ENCODE measurements at places on chromosomes 12 and 14.

GRCh38 chr14:22251090-22251489, 337.9 kb downstream of the DAD1 start:
- no peak for DNase-seq

- no peak for DNase-seq
These were observed 305.5 kb downstream of the BCAT1 start for GRCh38 chr12:24643120-24644119.

GRCh38 chr12:111715279-111715678, 29.4 kb downstream of the ACAD10 start:
- no peak for DNase-seq

DNA sequence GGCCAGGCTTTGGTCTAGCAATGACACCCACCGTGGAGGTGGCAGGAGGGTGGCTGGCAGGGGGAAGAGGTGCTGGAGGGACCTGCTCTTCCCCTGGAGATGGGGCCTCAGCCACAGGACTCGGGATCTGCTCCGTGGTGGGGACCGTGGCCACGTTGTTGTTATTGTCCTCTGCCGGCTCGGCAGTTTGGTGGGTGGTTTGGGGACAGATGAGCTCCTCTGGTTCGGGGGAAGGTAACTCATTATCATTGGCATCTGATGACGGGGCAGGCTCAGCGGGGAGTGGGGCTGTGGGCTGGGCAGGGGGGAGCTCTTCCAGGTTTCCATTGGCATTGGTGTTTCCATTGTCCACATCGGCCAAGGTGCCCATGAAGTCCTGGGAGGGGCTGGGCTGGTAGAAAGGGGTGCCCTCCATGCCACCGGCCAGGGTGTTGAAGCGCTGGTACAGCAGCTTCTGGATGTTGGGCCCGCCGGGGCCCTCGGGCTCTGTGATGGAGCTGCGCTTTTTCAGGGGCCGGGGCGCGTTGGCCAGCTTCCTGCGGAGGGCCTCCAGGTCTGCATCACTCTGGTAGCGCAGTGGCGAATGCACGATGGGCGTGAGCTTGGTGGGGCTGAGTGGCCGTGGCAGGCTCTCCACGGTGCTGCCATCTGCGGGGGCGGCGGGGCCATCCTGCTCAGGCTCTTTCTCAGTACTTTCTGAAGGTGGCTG, 24.3 kb downstream of the ZFYVE21 start:
- no peak for DNase-seq

- DNase-seq: no peak
These were observed 38.8 kb upstream of the TMCC3 start for GRCh38 chr12:94689002-94689645.

DNA sequence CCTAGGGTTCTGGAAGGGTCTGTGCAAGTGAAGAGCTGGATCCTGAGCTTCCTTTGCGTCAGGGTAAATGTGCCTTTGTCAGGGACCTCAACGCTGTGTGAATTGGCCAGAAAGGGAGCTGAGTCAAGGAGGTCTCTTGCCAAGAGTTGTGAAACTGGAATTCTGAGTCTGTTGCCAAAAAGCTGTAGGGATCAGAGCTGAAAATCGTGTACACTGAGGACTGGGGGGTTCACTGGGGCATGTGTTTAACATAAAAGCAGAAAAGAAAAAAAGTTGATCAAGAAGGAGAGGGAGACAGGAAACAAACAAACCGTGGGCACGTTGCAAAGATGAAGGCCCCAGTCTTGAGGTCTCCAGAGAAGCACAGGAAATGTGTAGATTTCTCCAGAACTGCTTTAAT, 1081.5 kb downstream of the VRK1 start:
- DNase-seq: peak; percentile 53

- DNase-seq: no peak
These were observed 11.9 kb downstream of the ADCY6 start for GRCh38 chr12:48776956-48777355.

GRCh38 chr12:72792889-72793288, 520.7 kb downstream of the TRHDE start:
- DNase-seq: no peak

DNA sequence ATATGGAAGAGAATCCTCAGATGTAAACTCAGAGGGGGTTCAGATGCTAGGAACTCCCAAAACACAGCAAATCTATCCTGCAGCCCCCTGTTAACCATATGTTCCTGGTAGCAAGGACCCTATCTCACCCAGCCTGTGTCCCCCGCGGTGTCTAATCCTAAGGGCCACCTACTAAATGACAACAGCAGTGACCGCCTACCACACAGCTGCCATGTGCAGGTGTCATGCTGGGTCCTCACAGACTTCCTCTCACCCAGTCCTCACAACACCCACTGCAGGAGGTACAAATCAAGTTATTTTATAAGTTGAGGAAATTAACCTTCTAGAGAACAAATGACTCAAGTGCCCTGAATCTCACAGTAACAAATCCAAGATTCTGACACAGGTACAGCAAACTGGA, 73.9 kb downstream of the ITPK1 start:
- no peak for DNase-seq

GRCh38 chr12:53097207-53097563, 282 bp upstream of the IGFBP6 start:
- no peak for DNase-seq

GRCh38 chr12:68176257-68176656, 16.7 kb upstream of the IFNG start:
- no peak for DNase-seq

DNA sequence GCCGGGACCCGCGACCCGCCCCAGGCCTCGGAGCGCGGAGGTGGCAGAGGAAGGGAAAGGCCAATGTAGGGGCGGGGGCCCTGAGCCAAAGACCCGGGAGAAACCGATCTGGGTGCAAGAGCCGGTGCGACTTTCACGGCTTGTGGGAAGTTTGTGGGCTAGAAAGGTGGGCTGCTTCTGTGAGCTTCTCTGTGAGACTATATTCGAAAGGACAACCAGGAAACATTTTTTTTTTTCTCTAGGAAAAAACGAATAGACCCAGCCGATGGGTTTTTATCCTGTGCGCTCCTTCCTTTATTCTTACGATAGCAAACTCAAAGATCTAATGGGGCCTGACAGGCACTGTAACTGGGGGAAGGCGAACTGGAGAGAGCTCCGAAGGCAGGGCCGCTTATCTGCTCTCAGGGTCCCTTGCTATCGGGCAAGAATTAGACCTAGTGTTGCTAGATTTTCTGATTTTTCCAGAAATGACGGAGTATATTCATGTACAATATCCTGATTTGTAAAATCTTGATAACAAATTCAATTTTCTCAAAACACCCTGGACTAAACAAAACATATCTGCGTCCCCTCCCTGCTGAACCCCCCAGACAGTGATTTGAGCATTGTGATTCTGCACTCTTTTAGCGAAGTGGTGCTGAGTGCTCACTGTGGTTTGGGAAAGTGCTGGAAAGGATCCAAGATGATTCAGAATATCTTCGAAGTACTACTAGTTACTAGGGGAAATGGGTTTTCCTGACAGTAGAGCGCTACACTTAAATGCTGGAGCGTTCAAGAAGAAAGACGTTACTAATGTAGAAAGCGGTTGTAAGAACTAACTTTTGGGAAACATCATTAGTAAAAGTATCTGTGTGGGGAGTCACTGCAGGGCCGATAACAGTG, 563 bp upstream of the STXBP6 start:
- no peak for DNase-seq

DNA sequence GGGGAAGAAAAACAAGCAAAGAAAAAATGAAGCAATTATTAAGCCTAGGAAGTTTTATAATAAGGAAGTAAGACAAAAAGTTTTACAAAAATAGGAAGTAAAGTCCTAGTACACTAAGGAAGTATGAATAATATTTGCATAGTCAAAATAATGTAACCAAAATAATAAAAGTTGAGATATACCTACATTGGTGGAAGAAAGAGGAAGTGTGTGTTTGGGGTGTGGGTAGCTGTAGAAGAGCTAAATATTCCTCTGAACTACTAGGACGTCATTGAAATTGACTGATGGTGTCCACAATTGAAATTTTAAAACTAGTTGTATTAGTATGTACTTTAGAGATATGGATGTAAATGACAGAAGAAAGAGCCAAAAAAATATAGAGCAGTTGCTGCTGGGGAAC, 228.4 kb upstream of the OTX2 start:
- no peak for DNase-seq

DNA sequence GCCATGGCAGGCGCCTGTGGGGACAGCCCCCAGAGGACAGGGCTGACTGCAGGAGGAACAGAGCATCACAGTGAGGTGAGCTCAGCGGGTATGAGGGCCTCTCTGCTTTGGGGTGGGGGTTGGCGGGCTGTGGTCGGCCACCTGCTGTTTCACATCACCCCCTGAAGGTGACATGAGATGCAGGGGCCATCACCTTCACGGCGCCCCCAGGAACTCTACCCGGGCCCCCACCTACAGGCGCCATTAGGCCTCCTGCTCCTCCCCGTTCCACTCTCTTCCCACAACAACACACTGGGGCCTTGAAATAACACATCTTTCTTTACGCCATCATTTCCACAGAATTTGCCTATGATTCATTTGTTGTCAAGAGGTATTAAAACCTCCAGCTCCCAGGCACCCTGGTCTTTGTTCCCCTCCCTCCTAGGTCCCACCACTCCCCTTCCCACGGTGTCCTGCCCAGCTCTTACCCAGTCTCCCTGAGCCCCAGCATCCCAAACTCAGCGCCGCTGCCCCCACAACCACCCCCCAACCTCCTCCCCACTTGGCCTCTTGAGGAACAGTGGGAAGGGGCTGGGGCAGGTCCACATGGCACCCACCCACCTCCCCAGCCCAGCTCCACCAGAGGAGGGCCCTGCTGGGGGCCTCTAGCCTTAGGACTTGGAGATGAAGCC, 12.7 kb upstream of the HDAC7 start:
- no peak for DNase-seq

DNA sequence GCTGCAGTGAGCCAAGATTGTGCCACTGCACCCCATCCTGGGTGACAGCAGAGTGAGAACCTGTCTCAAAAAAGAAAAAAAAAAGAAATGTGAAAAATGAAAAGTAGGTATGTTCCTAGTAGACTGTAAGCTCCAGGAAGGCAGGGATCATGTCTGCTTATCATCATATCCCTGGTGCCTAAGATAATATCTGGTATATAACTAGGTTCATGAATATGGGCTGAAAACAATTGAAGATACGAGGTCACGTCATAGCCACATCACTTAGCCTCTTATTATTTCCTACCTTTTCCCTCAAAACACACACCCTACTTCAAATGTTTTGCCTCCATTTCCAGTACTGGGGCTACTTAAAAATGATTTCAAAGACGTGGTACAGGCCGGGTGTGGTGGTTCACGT, 3.0 kb downstream of the POU6F1 start:
- no peak for DNase-seq

DNA sequence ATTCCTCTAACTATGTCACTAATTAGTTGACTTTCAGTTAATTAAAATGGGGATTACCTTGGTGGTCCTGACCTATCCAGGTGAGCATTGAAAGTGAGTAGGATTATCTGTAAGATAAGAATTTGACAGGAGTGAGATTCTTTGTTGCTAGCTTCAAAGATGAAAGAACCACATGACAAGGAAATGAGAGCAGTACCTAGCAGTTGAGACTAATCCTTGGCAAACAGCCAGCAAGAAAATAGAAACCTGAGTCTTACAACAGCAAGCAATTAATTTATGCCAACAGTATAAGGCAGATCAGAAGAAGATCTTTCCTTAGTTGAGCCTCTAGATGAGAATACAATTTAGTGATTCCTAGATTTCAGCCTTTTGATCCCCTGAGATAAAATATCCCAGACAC, 1058.4 kb downstream of the LRFN5 start:
- DNase-seq: no peak

- DNase-seq: no peak
These were observed 67.4 kb downstream of the OTOGL start for GRCh38 chr12:80166751-80167150.

- peak; percentile 90 for DNase-seq
These were observed 15.9 kb downstream of the RNASE2 start for GRCh38 chr14:20970983-20971704.

DNA sequence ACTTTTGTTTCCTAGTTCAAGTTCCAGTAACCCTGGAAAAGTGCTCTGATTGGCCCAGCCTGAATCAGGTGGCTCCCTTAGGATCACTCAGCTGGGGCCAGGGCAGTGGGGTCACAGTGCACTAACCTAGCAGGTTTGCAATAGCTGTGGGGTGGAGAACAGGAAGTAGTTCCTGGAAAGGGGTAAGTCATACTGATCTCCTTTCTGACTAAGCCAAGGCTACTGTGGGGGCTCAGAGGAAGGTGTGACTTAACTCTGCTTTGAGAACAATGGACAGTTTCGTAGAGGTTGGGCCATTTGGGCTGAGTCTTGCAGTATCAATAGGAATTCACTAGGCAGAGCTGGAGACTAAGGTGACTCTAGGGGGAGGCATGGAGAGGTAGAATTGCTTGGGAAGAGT, 89.4 kb downstream of the KIF26A start:
- DNase-seq: peak; percentile 2

DNA sequence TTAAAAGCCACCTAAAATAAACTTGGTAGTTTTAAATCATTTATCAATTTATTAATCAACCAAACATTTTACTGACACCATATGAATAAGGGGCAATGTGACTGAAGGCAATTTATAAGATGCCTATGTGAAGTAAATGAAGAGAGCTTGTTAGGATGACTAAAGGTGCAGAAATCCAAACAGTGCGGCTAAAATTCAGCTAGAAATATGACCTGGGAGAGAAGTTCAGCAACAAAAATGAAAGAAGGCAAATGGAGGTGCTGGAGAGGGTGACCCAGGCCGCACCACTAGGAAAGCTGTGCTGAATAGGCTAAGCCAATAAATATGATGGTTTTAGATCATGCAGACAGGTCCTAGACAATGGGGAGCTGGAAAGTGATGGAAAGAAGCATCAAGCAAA, 403.7 kb downstream of the BTG1 start:
- DNase-seq: no peak

- no peak for DNase-seq
These were observed 14.8 kb downstream of the CKAP4 start for GRCh38 chr12:106233011-106233410.

- DNase-seq: no peak
These were observed 107.4 kb downstream of the GRIP1 start for GRCh38 chr12:66571361-66571915.

DNA sequence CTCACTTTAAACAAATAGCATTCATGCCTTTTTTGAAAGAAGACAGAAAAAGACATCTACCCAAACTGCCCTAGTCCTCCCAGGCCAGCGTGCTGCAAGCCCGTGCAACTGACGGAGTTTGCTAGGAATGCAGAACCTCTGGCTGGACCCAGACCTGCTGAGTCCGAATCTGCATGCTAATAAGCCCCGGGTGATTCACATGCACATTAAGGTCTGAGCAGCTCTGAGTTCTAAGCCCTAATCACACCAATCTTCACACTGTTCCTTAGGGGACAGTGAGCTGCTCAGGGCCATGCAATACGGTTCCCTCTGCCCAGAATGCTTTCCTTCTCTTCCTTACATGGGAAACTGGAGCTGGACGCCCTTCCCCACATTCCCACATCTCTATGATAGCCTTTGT, 25.2 kb downstream of the HAL start:
- DNase-seq: no peak

DNA sequence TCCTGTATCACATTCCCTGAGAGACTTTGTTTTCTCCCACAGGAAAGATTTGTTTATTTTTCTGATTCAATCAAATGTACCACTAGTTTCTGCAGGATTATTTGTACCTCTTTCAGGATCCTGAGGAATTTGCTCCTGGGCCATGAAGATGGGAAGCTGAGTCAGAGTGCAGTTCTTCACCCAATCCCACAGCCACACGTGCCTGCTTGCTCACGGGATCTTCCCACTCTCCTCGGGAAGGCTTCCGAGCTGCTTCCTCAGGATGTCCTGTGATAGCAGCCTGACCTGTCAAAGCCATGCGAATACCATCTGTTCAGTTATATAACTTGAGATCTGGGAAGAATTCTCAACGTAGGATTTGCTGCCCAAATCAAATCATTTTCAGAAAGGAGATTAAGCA, 41.8 kb upstream of the HIF1A start:
- DNase-seq: no peak
